ENCODE measurements at places on chromosomes 5 and 9.

- DNase-seq = peak; percentile 24
These were observed 46.2 kb upstream of the ANKRD55 start for GRCh38 chr5:56279291-56279690.

GRCh38 chr5:142680605-142681259 lies 5.2 kb downstream of the FGF1 start:
- DNase-seq = no peak

DNA sequence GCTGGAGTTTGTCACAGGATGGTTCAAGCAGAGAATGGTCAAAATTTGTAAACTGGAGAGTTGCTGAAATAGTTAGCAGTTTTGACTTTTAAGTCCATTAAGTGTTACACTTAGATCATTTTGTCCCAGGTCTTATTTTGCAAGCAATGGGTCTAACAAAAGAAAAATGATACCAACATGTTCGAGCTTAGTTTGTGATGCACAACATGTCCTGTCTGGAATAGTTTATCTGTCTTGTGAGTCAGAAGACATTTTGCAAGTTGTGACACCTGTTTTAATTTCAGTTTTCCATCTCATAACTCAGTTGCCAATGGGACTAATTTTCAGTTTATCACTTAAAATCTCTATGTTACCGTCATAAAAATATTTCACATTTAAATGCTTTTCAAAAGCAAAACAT lies 929.8 kb downstream of the CDH18 start:
- DNase-seq = no peak

DNA sequence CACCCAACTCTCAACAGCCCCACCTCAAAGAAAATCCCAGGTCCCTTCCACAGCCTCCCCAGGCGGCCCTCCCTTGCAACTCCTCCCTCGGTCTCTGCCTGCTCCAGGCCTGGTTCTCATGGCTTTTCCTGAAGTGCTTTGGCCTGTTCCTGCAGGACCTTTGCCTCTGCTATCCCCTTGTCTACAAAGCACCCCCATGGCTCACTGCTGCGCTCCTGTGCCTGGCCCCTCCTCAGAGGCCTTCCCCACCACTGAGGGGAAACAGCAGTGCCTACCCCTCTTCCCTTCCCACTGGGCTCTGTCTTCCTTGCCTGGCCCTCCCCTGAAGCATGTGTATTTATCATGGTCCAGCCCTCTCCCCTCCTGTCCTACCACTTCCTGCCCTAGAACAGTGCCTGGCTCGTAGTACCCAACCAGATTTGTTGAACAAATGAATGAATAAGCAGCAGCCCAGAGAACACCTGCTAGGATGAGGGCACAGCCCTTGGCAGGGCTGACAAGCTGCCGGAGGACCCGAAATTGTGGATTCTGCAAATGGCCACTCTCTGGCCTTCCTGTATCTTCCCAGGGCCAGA lies 68.6 kb upstream of the LRRTM2 start:
- no peak for DNase-seq

DNA sequence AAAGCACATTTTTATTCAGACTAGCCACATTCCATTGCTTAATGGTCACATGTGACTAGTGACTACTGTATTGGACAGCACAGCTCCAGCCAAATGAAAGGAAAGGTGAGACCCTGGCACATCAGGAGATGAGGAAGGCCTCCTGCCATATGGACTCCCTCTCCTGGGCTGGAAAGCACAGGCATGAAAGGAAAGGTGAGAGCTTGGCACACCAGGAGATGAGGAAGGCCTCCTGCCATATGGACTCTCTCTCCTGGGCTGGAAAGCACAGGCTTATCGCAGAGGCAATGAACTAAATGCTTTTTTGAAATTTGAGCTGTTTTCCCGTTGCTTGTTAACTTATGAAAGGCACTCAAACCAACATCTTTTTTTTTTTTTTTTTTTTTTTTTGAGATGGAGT lies 144.8 kb upstream of the SLC12A2 start:
- no peak for DNase-seq

- DNase-seq = no peak
These were observed 574.8 kb downstream of the PSAT1 start for GRCh38 chr9:78871452-78872331.

DNA sequence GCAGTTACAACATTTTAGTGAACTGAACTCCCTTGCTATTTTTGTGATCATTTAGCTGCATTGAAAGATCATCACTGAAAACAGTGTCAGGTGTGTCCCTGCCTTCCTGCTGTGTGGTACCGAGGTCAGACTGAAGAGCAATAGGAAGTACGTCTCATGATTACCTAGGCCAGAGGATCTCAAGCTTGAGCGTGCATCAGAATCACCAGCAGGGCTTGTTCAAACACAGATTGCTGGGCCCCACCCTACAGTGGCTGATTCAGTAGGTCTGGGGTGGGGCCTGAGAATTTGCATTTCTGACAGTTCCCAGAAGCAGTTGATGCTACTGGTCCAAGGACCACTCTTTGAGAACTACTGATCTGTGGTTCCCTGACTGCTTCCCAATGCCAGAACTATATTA lies 159.6 kb downstream of the ACTL7B start:
- DNase-seq = no peak

DNA sequence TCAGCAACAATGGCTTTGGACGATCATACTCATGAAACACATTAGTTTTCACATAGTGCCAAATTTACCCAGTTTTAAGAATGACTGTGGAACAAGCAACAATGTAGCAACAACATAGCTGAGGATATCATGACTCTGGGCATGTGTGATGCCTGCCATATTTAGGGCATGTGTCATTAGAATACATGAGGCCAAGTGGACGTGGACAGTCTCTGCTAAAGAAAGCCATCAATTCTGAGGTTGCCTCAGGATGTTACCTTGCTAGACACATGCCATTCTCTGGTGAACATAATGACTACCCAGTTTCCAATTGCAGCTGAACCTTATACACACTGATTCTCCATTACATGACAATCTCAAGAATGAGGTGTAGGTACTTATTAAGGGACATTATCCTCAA lies 103.3 kb upstream of the ADAMTS19 start:
- no peak for DNase-seq

- DNase-seq = no peak
These were observed 32.3 kb downstream of the TMEM174 start for GRCh38 chr5:73205305-73205704.

- no peak for DNase-seq
These were observed 21.6 kb upstream of the SLC9A3 start for GRCh38 chr5:545641-546375.

DNA sequence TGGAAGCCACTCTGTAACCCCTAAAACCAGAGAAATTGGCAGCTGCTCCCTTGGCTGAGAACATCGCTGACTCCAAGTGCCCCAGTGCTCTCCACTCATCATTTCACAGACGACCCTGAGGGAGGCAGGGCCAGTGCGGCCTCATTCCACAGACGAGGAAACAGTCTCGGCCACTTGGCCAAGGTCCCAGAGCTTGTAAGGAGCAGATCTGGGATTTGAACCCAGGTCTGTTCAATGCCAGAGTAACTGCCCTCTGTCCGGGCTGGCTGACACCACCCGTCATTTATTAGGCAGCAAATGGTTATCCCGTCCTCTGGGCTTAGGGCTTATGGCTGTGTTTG lies 19.9 kb upstream of the IER5L start:
- DNase-seq = no peak

GRCh38 chr5:112063856-112064255 lies 306.9 kb upstream of the NREP start:
- no peak for DNase-seq

- DNase-seq = no peak
These were observed 33.4 kb downstream of the C9orf85 start for GRCh38 chr9:71944754-71945375.

DNA sequence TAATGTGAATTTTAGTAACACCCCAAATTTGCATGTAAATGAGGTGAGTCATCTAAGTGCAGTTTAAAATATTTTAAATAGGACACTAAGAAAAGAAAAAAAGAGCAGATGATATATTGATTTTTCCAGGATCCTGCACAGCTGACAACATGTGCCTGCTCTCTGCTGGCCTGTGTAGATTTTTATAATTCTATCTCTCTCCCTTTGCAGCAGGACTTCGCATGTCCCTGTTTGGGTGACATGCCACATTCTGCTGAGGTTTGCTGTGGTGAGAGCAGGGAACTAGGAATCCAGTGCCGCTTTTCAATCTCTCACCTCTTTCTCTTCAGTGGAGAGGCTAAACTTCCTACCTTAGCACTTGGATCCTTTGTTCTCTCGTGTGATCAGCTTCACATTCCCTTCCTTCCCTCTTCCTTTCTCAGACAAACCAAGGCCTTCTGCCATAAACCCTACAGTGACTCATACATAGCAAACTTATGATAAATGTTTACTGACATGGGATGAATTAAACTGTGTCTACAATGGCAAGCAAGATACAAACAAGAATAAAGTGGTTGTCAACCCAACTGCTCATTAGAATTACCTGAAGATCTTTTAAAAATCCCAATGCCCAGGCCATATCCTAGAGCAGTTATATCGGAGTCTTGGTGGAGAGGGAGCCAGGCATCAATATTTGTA lies 198.8 kb upstream of the EFNA5 start:
- no peak for DNase-seq

GRCh38 chr5:51556833-51557232 lies 173.6 kb downstream of the ISL1 start:
- no peak for DNase-seq

GRCh38 chr5:77337246-77337645 lies 126.8 kb downstream of the PDE8B start:
- DNase-seq = no peak

DNA sequence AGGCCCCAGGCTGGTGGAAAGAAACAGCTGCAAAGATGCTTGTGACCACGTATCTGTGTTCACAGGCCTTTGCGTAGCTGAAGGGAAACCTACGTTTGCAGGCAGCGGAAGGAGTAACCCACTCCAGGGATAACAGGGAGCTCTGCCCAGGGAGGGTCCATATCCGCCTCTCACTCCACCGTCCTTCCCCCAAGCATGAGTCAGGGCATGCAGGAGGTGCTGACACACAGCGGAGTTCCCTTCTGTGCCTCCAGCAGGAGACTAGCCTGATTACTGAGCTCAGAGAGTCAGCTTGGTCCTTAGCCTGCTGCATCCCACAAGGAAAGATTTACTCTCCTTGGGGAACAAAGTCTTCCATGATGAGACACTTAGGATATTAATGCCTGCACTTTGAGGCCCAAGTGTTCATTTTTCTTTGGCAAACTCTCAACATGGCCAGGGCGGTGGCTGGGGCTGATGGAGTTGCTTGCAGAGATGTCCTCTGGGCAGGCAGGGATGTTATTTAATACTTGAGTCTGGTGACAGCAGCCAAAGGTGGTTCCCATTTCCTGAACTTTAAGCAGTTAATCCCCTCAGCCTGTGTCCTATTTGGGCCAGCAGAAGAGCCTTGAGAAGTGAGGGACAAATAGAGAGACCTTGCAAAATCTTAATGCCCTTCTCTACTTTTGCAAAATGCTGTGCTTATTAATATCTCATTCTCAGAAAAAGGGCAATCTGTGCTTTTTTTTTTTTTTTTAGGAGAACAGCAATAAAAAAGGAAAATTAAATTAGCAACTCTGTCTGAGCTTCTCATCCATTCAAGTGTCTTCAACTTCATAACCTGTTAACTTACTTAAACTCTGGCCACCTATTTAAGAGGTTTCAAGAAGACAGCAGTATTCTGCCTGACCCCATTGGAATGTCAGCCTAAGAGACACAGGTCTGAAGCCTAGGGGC lies 222.1 kb downstream of the HSPA4 start:
- DNase-seq = peak; percentile 29

DNA sequence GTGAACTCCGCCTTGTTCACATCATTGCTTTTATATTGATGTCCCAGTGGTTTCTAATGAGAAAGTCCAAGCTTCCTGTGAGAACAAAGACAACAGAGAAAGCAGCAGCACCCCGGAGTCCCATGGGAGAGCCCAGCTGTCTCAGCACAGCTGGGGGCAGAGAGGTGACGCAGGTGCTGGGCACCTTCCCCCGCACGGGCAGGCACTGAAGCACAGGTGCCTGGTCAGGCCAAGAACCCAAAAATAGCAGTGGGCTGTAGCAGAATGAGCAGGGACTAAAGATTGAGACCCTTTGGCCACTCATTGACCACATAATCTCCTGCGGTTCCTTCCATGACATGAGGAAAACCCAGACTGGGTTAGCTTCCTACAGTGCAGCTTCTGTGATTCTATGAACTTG lies 18.8 kb downstream of the SRD5A1 start:
- no peak for DNase-seq

DNA sequence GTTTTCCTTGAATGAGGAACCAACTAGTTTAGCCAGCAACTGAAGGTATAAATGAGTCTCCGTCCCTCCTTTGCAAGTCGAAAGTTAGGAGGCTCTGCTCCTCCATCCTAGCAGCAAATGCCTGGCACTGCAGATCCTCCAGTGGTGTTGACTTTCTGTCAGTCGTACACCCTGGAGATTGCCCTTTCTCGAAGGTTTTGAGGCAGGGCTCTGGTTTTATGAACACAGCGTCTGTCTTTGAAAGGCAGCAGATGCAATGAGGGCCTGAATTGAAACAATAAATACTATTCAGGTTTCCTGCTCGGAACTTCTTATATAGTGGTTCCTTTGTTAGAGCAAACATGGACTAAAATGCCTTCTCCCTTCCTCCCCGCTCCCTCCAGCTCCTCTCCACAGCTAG lies 284.0 kb downstream of the TMEM38B start:
- no peak for DNase-seq

DNA sequence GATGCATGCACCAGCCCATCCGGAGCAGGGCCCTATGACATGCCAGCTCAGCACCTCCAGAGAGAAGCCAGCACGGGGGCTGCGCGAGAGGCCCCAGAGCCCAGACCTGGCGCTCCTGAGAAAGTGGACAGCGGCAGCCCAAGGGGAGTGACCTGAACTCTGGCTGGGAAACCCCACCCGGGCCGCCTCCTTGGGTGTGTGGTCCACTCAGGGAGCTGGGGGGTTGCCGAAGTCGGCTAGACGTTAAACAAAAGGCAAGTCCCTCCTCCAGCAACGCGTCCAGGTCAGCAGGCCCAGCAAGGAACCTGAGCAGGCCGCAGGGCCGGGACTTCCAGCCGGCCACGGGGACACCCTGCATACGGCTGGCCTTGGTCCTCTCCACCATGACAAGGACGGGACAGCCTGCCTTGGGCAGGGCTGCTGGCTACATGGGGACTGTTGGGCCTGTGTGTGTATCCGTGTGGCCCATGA lies 35.7 kb downstream of the NACC2 start:
- DNase-seq = no peak

DNA sequence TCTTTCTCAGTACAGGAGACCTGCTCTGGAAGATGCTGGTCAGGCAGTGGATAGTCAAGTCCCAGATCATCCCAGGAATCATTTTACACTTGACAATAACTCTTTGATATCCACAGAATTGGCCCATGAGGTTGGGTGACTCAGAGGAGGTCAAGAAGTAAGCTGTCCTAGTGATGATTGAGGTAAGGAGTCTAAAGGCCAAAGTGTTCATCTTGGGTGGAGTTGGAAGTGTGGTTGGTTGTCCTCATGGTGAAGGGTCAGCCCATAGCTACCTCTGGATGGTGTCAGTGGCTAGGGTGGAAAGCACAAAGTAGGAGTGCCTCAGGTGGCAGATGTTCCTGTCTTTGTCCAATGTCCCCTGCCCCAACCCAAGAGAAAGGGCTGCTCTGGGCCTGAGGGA lies 24.1 kb upstream of the RCL1 start:
- DNase-seq = no peak

Measured in retina (tissue), 1 donor.